ENCODE measurements at places on chromosomes 13 and 19.

DNA sequence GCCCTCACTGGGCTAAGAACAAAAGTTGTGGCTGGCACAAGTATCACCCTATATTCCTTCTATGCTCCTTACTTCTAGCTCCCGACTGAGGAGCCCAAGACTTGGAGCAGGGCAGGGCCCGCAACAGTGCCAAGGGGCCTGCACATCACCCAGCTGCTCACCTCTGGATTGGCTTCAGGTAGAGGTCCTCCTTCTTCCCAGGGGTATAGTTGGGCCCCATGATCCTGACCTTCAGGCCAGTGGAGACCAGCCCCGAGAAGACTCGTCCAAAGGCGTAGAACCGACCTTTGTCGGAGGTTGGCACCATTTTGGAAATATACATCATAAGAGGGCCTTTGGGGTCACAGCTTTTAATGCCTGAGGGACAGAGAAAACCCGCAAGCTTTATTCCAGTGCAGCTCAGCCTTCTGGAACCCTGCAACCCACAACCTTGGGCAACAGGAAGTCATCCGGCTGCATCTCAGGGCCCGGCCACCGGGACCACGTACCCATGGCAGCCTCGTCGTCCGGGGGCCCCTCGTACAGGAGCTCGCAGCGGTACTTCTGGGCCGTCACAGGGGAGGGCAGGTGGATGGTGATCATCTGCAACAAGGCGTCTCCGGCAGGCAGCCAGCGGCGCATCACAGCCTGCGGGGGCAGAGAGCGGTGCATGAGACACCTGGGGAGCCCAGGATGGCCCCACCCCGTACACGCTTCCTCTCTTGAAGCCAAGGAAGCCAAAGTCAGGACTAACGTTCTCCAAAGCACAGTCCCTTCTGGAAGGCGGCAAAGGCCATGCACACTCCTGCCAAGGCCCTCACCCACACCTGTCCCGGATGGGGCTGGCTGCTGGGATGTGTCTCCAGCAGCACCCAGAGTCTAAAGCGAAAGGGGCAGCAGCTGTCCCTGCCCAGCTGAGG lies 4.7 kb downstream of the EEF2 start:
- no peak for DNase-seq

GRCh38 chr13:76976490-76976889 lies 15.4 kb upstream of the CLN5 start:
- no peak for DNase-seq

GRCh38 chr13:101751488-101751887 lies 299.0 kb downstream of the ITGBL1 start:
- DNase-seq = no peak

DNA sequence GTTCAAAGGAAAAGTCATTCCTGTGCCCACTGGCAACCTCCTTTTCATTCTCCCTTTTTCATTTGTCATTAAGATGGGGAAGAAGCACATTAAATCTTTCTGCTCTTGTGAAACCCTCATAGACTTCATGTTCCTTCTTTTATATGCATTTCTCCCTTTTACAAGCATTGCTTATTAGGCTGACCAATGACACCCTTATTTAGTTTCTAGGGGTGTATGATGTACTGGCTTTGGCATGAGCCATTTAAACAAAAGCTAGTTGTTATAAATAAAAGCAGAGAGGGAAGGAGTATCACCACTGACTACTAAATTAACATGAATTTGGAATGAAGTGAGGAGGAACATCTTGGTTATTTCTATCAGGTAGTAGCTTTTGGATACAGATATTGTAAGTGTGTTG lies 68.2 kb upstream of the PCDH9 start:
- DNase-seq = no peak

DNA sequence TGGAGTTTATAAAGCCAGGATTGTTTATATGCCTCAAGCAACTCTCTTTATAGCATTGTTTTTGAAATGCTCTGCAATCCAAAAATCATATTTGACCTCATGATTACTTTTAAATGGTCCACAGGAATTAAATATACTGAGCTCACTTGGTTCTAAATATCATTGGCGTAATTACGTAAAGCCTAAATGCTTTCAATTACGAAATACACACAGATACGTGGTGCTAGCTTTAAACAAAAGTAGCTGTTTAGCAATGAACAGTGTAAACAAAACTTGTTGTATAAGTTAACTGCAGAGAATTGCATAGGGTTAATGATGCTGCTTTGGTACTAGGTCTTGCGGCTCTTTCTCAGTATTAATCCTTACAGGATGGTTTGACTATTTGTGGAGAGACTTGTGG lies 346.6 kb downstream of the COG6 start:
- no peak for DNase-seq
